ENCODE measurements at places on chromosomes 12 and 14.

- DNase-seq, result no peak
Observed at GRCh38 chr14:96752125-96752524, 45.1 kb upstream of the VRK1 start.

- no peak for DNase-seq
Observed at GRCh38 chr12:52568111-52568510, 5.5 kb downstream of the KRT74 start.

- no peak for DNase-seq
Observed at GRCh38 chr12:107602446-107602845, 83.2 kb upstream of the PWP1 start.

GRCh38 chr14:36069535-36069900, 107.0 kb downstream of the PTCSC3 start:
- no peak for DNase-seq

- DNase-seq, result no peak
Observed at GRCh38 chr12:663293-663871, at the start of gene NINJ2. Gene NINJ2, minus strand, starts transcription at chr12:663445. Its CDS starts 85 bp downstream, at chr12:663360.

DNA sequence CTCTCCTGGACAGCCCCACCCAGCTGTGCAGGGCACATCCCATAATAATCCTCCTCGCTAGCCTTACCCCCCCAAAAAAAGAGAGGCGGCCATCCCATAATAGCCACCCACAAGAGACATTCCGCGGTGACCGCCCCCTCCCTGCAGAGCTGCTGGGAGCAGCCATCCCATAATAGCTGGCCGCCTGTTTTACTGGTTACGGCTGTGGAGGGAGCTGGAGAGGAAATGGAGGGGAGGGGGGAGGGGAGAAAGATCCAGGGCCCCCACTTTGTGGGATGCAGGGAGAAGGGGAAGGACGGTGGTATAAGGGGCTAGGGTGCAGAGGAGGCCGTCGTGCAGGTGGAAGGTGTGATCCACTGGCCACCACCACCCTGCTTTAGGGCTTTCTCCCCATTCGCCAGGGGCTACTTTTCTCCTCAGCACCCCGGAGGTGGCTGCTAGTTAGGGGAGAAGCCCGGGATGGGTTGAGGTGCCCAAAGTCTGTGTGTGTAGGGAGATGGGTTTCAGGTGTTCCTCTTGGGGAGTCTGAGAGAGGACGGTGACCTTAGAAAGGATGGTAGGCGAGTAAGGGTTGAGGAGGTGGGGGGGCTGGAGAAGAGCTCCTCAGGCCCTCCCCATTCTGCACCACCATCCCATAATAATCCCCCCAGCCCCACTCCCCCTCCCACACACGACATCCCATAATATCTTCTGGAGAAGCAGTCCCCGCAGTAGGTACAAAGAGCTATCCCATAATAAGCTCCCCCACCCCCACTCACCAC, 6.0 kb upstream of the CHD4 start:
- DNase-seq, result no peak

GRCh38 chr12:19186722-19187661, 57.5 kb downstream of the PLEKHA5 start:
- peak; percentile 21 for DNase-seq
